ENCODE measurements at places on chromosomes 16 and 17.
A peak's percentile ranks its signal among the peaks of the same experiment; 100 is the strongest.

- no peak for DNase-seq
Observed at GRCh38 chr17:17382971-17383370, 79.8 kb downstream of the NT5M start.

DNA sequence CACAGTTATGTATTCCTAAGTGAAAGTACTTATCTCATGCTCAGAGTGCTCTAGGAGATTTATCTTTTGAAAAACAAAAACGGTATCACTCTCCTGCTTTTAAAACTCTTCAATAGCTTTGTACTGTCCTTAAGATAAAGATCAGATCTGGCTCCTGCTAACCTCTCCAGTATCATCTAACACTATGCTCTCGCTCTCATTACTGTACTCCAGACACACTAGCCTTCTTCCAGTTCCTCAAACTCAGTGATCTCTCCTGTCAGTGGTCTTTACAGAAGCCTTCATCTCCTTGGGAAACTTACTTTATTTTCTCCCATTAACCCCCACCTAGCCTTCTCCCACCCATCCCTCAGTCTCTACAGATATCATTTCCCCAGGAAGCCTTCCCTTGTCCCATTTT lies 10.1 kb downstream of the ULK2 start:
- no peak for DNase-seq

- no peak for DNase-seq
Observed at GRCh38 chr17:69043098-69043734, 17.5 kb downstream of the ABCA9 start.

- no peak for DNase-seq
Observed at GRCh38 chr16:15899538-15900100, 11.2 kb upstream of the CEP20 start.

DNA sequence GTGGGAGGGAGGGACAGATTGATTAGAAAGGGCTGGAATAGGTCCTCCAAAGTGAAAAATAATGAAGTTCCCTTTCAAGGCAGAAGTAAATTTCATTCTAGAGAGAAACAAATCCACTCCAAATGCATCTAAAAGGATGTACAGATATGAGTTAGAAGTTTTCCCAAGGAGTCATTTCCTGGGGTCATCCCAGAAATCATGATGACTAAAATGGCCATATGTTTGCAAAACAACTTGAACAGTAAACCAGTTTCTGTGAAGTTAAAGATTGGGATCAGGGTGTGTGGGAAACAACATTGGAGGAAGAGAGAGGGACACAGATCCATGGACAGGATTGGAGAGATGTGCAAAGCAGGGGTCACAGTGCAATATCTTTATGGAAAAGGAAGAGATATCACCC lies 32.5 kb upstream of the ARHGAP44 start:
- no peak for DNase-seq

DNA sequence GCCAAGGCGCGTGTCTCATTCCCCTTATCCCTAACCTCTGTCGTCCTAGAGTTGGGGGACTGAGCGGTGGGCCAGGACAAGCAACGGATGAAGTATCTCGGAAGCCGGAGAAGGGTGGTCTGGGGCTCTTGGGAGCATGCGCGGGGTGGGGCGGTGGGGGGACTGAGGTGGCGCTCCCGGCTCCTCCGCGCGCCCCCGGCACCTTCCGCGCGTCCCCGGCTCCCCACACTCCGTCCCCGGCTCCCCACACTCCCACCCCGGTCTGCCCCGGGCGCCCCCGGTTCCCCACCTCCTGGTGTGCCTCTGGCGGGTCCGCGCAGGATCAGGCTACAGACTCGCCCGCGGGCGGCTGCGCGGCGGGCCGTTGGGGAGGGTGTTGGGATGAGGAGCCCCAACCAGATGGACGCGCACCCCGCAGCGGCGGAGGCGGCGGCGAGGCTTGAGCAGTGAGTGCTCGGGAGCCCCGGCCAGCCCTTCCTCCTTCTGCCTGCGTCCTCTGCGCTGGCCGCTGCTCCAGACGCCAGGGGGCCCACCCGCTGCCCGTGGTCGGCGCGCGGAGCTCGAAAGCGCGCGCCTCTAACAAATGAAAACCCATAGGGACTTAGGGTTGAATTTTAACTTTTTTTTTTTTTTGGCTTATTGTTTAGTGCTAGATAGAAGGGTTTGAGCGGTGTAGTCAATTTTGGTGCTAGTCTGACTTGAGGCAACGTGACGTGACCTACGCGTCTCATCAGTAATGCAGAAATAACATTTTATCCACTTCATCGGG lies 5.6 kb upstream of the CRYM start:
- DNase-seq = peak; percentile 52

DNA sequence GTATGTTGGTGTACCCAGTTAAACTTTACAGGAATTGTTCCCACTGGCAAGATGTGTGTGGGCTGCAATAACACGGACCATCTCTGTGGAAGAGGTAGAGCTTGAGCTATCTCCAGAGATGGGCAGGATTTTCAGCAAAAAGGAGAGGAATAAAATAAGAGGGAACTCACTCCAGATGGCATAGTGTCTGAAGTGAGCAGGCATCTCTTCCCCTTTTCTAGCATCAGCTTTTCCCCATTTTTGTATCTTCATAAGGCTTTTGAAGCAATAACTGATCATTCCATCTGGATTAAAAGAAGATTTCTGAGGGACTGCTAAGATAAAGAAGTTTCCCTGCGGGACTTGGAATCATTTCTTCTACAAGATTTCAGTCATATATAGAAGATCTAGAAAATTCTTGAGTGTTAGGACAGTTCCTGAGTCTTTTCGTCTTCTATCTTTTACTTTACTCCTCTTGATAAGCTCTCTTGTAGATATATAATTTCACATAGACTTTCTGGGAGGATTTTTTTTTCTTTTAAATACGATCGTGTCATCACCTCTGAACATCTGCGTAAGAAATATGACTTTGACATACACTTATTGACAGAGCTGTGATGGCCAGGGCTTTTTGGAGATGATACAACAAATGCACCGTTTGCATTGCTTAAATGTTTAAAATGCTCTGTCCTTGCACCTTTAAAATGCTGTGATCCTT lies 2.1 kb downstream of the CPD start:
- DNase-seq = no peak

- no peak for DNase-seq
Observed at GRCh38 chr17:10314329-10314728, 58.5 kb downstream of the MYH13 start.
